ENCODE measurements at places on chromosomes 16 and 17.

- DNase-seq = no peak
These were observed 26.2 kb downstream of the C16orf78 start for GRCh38 chr16:49399594-49400364.

DNA sequence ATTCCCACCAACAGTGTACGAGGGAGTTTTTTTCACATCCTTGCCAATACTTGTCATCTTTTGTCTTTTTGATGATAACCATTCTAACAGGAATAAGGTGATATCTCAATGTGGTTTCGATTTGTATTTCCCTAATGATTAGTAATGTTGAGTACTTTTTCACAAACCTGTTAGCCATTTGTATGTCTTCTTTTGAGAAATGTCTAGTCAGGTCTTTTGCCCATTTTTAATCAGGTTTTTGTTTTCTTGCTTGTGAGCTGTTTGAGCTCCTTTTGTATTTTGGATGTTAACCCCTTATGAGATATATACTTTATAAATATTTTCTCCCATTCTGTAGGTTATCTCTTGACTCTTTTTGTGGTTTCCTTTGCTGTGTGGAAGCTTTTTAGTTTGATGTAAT lies 1.9 kb upstream of the KRTAP4-5 start:
- no peak for DNase-seq

GRCh38 chr16:4115949-4116318 lies 308 bp downstream of the ADCY9 start:
- no peak for DNase-seq

DNA sequence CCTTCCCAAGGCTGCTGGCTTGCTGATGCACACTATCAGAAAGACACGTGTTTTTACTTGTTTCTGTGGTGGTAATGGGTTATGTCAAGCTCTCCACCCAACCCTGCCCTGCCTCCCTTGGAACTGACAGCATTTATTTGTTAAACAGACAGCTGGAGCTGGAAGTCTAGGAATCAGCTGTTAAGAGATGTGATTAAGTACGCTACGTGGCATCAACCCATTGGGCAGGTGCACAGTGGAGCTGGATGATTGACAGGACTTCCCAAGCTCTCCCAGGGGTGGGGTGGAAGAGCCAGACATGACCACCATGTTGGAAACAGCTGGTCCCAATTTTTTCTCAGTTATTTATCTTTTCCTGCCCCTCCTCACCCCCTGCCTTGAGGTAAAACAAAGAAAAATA lies 49.4 kb downstream of the ADAMTS18 start:
- no peak for DNase-seq

DNA sequence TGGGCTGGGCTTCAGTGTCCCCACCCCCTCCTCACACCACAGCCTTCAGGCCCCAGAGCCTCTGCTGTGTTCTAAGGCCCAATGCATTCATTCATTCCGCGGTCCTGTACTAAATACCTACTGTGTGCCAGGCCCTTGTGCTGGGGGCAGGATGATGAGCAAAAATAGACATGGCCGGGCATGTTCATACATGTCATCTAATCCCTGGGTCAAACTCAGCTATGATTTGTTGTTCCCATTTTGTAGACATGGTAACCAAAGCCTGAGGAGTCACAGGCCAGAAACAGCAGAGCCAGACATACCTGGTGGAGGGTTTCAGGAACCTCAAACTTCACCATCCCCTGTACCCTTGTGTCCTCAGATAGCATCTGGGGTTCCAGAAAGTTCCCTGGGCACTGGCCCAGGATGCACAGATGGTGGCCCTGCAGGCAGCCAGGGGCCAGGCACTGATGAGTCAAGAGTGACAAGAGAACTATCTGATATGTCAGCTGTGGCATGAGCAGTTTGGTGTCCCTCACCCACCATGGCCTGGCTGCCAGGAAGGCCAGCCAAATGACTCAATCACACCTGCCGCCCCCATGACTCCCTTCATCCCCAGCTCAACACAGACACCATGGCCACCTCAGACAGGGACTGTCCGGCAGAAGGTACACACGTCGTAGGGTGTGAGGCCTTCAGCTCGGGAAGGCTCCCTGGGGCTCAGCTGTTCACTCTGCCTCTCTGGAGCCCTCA lies 2.7 kb upstream of the RRAD start:
- no peak for DNase-seq

- no peak for DNase-seq
These were observed 95.1 kb upstream of the CNTNAP4 start for GRCh38 chr16:76182041-76182635.

DNA sequence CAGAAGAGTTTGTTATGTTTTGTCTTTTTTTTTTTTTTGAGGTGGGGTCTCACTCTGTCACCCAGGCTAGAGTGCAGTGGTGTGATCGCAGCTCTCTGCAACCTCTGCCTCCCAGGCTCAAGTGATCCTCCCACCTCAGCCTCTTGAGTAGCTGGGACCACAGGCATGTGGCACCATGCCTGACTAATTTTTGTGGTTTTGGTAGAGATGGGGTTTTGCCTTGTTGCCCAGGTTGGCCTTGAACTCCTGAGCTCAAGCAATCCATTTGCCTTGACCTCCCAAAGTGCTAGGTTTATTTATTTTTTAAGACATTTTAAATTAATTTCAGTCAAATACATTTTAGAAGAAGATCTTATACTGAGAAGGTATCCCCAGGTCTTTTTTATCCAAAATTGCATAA lies 366.7 kb downstream of the KCNJ2 start:
- DNase-seq = no peak

DNA sequence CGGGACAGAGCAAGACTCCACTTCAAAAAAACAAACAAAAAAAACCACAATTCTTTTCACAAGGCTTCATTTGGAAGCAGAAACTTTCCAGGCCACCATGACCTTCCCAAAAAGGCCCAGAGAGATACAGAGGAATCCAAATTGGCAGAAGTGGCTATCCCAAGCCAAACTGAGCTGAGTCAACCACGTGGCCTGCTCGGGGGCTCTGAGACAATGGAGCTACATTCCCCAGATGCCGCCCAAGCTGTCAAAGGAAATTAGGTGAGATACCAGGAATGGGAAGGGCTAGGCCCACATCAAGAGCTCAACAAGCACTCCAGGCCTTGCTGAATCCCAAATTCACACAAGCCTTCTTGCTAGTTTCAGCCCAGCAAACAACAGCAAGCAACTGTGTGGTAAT lies 5.7 kb upstream of the EXOSC6 start:
- no peak for DNase-seq

- DNase-seq = no peak
These were observed 13.0 kb downstream of the CETP start for GRCh38 chr16:56974549-56975300.

DNA sequence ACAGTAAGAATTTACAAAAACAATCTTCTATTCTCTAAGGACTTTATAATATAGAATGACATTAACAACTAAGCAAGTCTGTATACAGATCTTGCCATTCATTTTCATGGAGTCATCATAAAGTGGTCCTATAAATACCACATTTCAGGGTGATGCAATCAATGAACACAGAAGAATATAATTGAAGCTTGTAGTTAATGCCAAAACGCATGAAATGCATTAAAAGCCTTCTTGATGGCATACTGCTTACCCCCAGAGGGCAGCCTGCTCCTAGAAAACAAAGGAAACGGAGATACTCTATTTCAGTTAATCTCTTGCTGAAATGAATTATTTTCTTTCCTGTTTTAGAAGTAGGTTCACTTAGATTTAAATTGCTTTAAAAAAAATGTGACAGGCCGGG lies 45.2 kb upstream of the STAC2 start:
- DNase-seq = no peak

DNA sequence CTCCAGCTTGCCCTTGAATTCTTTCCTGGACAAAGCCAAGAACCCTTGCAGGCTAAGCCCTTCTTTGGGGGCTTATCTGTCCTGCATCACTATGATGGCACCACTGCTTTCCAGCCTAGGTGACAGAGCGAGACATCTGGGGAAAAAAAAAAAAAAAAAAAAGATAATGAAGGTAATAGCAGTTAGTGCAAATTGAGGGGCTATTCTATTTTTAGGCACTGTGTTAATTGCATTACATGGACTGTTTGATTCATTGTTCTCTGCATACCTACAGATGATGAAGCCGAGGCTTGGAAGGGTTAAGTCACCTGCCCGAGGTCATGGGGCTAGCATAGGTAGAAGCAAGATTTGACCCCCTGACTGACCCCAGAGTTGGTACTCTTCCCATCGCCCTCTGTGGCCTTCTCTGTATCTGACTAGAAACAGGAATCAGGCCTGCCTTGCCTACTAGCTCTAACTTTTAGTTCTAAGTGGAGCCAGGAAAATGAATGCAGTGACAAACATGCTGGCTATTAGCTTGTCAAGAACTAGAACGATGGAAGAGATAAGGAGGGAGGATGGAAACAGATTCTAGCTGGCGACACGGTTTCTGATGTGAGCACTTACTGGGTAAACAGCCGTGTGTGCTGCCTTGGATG lies 312.1 kb downstream of the SNX29 start:
- no peak for DNase-seq

- DNase-seq = no peak
These were observed 387.2 kb downstream of the SEC14L1 start for GRCh38 chr17:77527836-77528505.

- no peak for DNase-seq
These were observed 3.0 kb downstream of the SETD6 start for GRCh38 chr16:58518083-58518979.
